Stimulated activated CD8-positive, alpha-beta memory T cell treated with anti-CD3 and anti-CD28 coated beads, Interleukin-4, amount 100 ng/mL, for 24 hours (primary cell): ENCODE measurements at places on chromosomes 7 and 10.

- no peak for DNase-seq
Observed at GRCh38 chr10:120598386-120598785, 141.4 kb downstream of the PLPP4 start.

DNA sequence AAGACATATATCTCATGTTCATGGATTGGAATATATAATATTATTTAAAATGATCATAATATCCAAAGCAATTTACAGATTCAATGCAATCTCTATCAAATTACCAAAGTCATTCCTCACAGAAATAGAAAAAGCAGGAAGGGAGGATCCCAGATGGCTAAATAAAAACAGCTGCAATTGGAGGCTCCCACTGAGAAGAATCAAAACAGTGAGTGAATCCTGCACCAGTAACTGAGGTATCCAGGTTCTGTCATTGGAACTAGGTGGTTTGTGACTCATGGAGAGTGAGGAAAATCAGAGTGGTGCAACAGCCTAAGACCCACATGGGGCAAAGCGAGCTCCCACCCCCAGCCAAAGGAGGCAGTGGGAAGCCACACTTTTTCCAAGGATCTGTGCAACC lies 128.4 kb downstream of the MTERF1 start:
- DNase-seq: no peak

GRCh38 chr7:99395616-99396327 lies 12.6 kb downstream of the PDAP1 start:
- no peak for DNase-seq

GRCh38 chr10:76509446-76509845 lies 1078.0 kb downstream of the LRMDA start:
- DNase-seq: no peak

DNA sequence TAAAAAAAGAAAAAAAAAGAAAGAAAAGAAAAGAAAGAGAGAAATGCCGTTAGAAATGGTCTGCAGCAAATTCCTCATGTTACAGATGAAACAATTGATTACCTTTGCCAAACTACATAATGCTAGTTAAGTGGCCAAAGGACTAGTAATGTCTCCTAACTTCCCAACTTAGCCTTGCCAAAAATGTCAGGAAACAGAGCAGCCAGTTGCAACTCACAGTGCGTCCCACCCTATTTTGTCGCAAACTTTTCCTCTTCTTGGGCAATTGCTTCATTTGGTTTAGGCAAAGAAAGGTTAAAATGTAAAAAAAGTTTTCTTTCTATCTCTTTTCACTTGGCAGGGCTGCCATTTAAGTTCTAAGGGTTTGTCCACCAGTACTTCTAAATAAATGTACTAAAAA lies 53.1 kb downstream of the APBB1IP start:
- DNase-seq: no peak

GRCh38 chr7:73520673-73521635 lies 1.1 kb downstream of the BAZ1B start:
- DNase-seq: no peak

GRCh38 chr7:149838992-149839408 lies 825 bp downstream of the ZNF862 start:
- DNase-seq: no peak

DNA sequence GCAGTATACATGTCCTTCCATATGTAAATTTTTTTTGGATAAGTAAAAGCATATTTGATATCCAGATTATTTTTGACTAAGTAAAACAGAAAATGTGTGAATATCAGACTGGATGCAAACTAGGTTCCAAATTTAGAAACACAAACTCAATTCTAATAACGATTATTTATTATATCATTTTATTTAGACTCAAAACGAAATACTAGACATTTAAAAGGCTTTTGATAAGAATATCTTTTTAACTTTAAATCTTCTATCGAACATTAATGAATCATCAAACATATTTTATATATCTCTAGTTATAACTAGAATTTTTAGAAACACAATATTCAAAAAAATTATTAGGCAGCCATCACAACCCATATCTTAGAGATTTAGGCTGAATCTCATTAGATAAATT lies 195.2 kb upstream of the KCND2 start:
- DNase-seq: no peak

DNA sequence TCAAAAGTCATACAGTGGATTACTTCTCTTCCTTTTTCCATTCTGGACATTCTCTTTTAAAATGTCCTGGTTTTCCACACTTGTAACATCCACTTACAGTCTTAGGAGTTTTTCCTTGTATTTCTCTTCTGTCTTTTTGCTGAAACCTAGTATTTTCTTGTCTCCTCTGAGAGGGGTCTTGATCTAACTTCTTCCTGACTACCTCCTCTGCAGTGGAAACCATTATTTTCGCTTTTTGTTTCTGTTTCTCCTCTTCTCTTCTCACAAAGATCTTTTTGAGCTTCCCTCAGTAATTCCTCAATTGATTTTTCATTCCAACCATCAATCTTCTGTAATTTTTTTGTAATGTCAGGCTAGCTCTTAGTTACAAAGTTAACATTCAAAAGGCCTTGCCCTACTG lies 23.7 kb upstream of the ELOVL3 start:
- no peak for DNase-seq

DNA sequence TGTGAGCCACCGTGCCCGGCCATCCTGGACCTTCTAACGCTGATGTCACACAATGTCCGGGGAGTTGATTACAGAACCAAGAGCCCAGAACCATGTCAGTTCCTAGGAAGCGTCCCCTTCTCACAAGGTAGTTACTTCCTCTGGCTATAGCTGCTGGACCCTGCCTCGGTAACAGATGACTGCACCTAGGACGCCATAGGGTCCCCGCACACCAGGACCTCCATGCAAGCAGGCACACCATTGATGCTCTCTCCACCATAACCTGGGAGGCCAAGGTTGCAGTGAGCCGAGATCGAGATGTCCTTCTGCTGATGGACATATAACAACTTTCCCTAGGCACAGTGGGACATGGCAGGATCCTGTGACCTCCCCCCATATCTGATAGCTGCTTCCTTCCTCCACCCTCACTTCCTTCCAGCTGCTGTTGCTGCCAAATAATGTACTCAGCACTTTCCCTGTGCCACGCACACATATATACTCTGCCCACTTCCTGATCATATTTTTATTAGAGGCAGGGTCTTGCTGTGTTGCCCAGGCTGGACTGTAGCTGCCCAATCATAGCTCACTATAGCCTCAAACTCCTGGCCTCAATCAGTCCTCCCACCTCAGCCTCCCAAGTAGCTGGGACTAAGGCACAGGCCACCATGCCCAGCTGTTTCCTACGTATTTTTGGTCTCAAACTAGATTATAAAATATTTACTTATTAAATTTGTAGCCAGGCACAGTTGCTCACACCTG lies 3.5 kb upstream of the SNX8 start:
- no peak for DNase-seq

- no peak for DNase-seq
Observed at GRCh38 chr10:116055252-116055916, 217.6 kb downstream of the GFRA1 start.

DNA sequence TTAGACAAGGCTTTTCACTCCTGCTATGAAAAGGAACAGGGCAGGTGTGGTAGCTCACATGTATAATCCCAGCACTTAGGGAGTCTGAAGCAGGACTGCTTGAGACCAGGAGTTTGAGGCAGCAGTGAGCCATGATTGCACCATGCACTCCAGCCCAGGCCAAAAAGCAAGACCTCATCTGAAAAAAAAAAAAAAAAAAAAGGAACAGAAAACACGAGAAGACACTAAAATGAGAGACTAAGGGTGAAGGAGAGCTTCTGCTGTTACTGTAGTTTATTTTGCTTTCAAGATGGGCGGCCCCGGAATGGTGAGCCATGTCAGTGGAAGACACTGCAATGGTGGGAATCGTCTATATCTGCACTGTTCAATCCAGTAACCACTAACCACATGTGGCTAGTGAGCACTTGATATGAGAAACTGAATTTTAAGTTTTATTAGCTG lies 9.9 kb downstream of the PIP4K2A start:
- DNase-seq: no peak

GRCh38 chr10:3354174-3354900 lies 181.8 kb upstream of the PITRM1 start:
- DNase-seq: no peak

DNA sequence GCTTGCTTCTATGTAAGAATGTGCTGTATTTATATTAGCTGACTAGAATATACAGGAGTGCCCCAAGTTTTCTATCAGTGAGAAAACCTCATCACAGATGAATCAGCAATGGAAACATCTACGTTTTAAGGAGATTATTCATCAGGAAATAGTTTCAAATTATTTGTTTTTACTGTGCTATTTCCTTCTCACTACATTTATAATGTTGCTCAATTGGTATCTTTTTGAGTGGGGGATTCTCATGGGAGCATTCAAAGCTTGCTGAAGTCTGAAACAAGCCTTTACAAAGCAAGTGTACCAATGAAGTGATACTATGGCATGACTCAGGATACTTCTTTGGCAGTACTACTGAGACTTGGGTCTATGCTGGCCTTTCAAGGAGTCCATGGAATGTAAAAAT lies 191.1 kb upstream of the SLC26A5 start:
- DNase-seq: no peak

- no peak for DNase-seq
Observed at GRCh38 chr7:22812353-22812752, 10.3 kb downstream of the TOMM7 start.

- no peak for DNase-seq
Observed at GRCh38 chr10:124589491-124590041, 127.9 kb downstream of the LHPP start.

GRCh38 chr10:23013581-23014335 lies 81.6 kb upstream of the MSRB2 start:
- no peak for DNase-seq

- DNase-seq: no peak
Observed at GRCh38 chr10:104417637-104418292, 64.1 kb downstream of the CFAP58 start.
